CD4-positive, alpha-beta T cell treated with Interferon alpha-2 for 1 hour (primary cell): ENCODE measurements at places on chromosomes 7 and 10.

GRCh38 chr7:41188163-41189130, 514.4 kb downstream of the INHBA start:
- no peak for DNase-seq

DNA sequence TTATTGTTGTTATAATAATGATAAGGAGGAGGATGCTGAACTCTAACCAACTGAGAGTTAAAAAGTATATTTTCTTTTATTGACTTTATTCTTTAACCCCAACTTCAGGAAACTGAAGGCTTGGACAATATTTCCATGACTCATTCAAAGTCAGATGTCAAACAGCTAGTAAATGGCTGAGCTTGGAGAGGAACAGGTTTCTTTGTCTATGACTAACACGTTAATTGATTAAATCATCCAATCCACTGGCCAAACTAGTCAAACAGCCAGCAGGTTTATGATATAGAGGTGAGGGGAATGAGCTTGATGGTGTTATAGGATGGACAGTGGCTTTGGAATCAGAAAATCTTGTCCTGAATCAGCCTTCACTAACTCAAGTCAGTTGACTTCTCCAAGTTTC, 119.1 kb upstream of the WDR11 start:
- DNase-seq: no peak

DNA sequence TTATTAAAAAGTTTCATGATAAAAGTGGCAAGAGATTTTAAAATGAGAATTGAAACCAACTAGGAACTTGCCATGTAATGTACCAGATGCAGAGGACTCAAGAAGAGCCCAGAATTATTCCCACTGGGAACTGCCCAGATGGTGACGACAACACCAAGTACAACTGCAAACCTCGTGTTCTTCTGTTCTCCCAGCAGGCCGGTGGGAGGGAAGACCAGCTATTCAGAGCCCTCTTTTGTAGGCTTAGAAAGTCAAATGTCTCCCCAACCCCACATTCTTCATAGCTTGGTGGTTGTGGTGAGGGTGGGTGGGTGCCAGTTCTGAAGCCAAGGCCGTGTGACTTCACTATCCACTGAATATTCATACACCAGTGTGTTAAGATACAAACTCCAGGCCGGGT, 54.3 kb upstream of the ITGB1 start:
- no peak for DNase-seq

- no peak for DNase-seq
Observed at GRCh38 chr7:379456-380138, 89.6 kb downstream of the FOXL3 start.

GRCh38 chr10:10545771-10546170, 471.9 kb upstream of the CELF2 start:
- no peak for DNase-seq

- DNase-seq: no peak
Observed at GRCh38 chr7:30083334-30083733, 51.5 kb upstream of the MTURN start.

DNA sequence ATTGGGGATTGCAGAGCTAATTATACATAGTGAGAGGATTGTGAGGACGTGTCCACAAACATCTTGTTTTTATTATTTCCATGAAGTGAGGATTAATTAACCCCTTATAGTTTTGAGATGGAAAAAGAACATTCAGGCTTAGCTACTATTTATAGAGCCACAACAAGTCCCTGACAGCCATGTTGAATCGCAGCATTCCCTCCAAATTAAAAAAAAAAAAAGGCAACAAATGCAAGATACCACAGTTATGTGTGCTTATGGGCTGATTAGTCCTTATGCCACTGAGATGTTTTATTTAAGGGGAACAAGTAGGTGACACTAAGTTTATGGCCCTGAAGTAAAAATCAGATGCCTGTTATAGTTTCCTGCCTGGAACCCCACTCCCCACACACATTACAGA, 350.3 kb downstream of the GPAM start:
- DNase-seq: no peak

GRCh38 chr10:73649876-73650536, 5.8 kb downstream of the SYNPO2L start:
- DNase-seq: no peak

DNA sequence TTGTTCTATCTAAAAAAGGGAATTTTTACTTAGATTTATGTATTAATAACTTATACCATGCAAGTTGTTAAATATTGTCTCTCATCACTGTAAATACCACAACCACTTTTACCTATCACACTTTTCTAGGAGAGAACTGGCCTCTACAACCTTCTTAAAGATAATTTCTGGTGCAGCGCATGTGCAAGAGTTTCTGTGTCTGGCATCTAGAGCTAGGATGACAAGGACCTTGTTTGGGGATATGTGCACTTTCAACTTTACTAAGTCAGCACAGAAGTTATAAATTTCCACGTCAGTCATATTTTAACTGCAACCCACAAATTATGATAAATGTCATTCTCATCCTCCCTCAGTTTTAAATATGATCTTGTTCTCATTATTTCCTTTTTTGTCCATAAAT, 156.9 kb upstream of the ADCY1 start:
- no peak for DNase-seq

GRCh38 chr10:103845972-103846371, 9.4 kb downstream of the SH3PXD2A start:
- DNase-seq: peak; percentile 45

DNA sequence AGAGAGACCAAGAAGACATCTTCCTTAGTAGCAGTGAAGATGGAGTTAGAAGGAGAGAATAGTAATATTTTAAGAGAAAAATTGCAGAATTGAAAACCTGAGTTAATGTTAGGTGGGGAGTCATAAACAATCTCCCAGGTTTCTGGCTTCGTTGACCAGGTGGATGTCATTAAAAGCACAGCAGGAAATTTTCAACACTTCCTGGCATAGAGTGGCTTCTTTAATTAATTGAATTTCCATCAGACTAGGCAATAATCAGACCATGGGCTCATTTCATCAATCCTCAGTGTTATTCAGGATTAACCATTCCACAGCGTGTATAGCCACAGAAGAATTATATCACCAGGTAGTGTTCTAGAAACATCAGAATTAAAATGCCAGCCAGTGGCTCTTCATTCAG, 268.2 kb downstream of the CCDC3 start:
- no peak for DNase-seq

DNA sequence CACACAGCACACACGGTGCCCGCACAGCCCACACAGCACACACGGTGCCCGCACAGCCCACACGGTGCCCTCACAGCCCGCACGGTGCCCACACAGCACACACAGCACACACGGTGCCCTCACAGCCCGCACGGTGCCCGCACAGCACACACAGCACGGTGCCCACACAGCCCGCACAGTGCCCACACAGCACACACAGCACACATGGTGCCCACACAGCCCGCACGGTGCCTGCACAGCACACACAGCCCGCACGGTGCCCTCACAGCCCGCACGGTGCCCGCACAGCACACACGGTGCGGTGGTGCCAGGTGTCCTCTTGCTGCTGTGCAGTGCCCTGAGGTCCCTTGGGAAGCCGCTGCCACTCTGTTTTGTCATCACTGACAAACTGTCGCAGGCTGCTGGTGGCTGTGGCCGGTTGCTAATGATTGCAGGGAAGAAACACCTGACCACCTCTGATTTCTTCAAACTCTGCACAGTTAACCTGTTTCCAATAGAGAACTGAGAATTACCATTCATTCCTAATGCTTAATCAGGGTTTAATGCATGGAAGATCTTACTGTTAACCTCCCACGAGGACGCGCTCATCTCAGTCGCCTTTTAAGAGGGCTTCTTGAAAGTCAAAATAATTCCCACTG, 66.9 kb downstream of the GLRX3 start:
- DNase-seq: no peak

GRCh38 chr7:135509589-135509838, 388 bp downstream of the CNOT4 start:
- no peak for DNase-seq

- no peak for DNase-seq
Observed at GRCh38 chr10:70834441-70835151, 18.8 kb downstream of the SGPL1 start.

DNA sequence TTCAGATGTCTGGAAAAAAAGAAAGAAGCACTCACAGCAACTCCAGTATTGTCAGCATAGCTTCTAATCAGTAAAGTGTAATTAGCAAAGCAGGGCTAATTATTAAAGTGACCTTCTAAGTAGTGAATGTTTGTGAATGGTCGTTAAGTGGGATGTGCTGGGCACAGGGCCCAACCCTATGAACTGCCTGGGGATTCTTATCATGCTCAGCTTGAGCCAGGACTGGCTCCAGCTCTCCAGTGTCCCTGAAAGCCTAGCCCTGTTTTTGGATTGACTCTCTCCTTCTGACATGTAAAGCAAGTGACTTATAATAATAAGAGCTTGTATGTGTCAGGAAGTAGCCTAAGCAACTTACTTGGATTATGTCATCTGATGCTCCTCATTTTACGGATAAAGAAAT, 9.5 kb upstream of the TBX20 start:
- DNase-seq: no peak

- DNase-seq: no peak
Observed at GRCh38 chr10:49170632-49171325, 17.4 kb downstream of the TMEM273 start.

DNA sequence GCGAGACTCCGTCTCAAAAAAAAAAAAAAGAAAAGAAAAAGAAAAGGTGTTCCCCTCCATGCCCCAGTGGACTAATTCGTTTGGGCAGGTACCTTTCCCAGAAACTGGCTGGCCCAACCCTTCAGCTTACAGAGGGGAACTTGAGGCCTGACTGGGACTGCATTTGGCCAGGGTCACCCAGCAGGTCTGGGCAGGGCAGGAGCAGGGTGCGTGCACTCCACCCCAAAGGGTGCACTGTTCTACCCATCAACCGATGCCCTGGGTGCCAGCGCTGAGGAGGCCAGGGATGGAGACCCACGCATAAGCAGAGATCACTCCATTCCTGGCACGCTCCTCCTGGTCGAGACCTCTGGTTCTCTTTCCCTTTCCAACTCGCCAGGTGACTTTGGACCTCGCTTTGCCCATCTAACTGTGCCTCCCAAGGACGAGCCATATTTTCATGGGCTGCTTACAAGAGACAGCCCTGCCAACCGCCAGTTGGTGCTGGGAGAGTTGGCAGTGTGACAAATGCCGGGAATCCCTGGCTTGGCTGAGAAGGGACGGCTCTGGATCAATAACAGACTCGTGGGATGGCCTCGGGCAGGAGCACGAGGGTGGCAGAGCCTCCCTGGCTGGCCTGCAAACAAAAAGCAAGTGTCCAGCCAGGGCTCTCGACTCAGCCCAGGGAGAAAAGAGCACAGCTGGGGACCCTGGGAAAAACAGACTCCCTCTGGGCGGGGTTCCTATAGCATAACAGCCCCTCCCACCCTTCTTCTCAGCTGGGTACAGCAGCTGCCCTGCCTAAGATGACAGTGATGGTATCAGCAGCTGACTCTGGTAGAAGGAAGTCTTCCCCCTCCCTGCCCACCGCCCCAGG, 7.9 kb downstream of the HSPB1 start:
- DNase-seq: no peak

DNA sequence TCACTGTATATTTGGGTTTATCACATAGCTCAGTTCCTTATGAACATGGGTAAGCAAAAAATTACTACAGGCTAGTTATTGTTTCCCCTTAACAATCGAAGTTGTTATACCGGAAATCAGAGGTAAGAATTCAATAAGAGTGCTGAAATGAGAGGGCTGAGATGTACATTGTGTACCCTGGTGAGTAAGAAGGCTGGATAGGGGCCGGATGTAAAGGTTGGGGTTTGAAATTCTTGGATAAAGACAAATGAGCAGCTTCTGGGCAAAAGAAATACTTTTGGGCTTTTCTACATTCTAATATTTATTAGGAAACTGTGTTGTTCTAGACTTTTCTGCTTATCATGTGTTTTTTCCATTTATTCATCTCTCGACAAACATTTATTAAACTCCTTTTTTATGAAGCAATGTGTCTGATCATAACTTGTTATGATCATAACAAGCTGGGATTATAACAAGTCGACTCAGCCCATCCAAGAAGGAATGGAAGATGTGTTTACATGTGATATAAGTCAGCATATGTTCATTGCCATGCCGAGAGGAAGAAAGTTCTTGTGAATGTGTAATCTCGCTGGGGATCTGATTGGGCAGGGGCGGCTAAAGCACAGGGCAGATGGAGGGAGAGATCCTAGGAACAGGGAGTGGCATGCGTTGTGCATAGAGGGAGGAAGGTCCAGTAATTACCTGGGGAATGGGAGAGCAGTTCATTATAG, 155.3 kb downstream of the PLXDC2 start:
- no peak for DNase-seq

- DNase-seq: no peak
Observed at GRCh38 chr10:115826396-115826795, 446.6 kb downstream of the GFRA1 start.

GRCh38 chr10:132712743-132713142, 73.2 kb downstream of the NKX6-2 start:
- no peak for DNase-seq

DNA sequence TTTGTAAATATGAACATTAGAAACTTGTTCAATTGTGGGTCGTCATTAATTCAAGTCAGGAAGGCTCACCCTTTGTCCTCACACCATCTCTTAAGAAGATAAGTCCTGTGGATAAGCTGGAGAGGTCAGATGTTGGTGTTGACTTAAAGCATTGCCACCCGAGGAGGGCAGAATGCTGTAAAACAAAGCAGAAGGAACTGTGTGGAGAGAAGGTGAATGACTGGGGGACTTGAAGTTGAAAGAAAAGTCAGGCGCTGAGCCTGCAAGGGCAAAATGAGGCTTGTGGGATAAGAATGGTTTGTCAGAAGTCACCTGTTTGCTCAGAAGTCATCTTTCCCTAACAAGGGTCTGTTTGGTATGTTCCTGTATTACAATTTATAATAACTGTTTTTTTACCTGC, 9.1 kb downstream of the RPA3 start:
- no peak for DNase-seq
